AG04450 (cell line): ENCODE measurements at places on chromosomes 16 and 17.
A peak's percentile ranks its signal among the peaks of the same experiment; 100 is the strongest.

- no peak for DNase-seq
Observed at GRCh38 chr17:57174591-57174990, 81.7 kb upstream of the MSI2 start.

DNA sequence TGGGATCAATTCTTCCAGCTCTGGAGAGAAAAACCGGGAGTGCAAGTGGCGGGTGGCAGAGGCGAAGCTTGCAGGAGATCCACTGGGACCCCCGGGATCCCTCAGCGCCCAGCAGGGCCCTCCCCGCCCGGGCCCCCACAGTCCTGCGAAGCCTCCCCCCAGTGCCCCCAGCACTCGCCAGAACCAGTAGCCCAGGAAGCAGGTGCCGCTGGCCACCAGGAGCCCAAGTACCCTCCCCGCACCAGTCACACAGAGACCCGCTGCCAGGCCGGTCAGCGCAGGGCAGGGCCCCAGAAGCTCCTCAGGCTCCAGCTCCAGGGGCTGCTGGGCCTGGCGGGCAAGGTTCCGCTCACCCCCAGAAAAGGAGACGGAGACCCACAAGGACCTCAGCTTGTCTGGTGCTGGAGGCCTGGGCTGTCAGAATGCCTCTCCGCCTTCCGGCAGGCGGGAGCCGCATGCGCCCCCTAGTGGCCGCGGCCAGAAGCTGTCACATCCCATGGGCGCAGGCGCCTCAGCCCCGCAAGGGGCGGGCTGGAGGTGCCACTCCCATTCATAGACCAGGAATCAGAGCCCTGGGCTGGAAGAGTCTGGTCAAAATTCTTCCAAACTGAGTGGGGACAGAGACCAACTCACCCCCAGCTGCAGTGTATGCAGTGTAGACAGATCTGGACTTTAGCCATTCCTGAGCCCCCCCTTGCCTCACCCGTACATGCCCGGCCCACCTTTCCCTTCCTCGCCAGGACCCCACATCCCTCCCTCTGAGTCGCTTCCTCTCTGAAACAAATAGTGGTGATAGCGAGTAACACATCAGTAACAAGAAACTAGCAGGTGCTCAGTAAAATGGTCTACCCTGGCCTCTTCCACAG, 1002.3 kb downstream of the KCNJ18 start:
- no peak for DNase-seq

DNA sequence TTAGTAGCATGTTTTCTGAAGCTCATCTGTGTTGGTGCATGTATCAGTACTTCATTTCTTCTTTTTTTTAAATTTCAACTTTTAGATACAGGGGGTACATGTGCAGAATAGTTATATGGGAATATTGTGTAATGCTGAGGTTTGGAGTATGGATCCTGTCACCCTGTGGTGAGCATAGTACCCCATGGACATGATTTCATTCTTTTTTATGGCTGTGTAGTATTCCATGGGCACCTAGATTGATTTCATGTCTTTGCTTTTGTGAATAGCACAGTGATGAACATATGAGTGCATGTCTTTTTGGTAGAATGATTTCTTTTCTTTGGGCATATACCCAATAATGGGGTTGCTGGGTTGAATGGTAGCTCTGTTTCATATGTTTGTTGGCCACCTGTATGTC, 55.0 kb upstream of the NOL11 start:
- no peak for DNase-seq

GRCh38 chr16:54193665-54194333, 92.8 kb downstream of the IRX3 start:
- no peak for DNase-seq

GRCh38 chr16:17921357-17921978, 415.1 kb downstream of the NPIPA8 start:
- no peak for DNase-seq

GRCh38 chr17:80559825-80560251, 15.2 kb downstream of the RPTOR start:
- peak; percentile 71 for DNase-seq

DNA sequence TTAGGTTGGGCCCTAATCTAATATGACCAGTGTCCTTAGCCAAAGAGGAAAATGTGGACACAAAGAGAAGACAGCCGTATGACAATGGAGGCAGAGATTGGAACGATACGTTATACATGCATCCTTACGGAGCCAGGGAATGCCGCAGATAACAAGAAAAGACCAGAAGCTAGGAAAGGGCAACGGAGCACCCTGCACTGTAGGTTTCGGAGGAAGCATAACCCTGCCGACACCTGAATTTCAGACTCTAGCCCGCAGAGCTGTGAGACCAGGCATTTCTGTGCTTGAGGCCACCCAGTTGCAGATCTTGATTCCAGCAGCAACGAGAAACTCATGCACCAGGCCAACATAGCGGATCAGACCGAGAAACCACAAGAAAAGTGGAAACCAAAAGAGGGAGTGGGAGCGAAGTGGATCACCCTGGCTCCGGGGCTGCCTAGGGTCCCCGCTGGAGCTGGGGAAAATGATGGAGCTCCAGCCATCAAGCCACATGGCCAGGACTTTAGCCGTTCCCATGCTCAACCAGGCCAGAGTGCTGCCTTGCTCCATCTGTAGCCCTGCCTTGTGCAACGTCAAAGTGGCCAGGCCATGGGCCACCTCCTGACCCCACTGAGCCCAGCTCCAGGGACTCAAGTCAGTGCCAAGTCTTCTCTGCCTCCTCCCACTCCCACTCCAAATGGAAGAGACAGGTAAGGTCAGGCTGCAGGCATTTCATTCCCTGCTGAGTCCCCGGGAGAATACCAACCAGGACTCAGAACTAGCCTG, 51.7 kb upstream of the RPL38 start:
- no peak for DNase-seq

DNA sequence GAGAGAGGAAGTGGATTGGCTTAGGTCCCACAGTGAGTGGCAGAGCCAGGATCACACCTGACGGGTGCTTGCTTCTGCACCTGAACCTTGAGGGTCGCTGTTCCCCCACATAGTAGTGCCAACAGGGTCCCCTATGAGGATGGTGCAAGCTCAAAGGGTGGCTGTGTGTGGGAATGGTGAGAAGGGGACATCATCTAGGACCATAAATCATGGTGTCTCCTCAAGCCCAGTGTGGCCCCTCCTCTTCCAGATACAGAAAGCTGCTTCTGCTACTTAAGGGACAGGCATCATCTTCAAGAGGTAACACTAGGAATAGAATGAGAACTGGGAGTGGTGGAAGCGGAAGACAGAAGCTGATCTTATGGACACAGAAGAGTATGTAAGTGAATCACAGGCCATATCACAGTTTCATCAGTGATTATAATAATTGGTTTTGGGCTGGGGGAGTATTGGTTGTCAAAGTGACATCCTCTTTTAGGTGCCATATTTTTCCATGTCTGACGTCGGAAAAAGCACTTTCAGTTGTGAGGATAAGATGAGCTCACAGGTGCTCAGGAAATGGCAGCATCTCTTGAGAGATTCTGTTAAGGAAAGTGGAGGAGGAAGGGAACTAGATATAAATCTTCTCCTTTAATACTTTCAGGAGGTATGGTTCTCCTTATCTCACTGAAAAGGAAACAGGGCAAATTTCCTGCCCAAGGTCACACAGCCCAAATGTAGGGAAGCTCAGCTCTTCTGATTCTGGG, 83.2 kb upstream of the HNF1B start:
- no peak for DNase-seq

GRCh38 chr16:88060524-88061219, 109.4 kb downstream of the BANP start:
- no peak for DNase-seq

DNA sequence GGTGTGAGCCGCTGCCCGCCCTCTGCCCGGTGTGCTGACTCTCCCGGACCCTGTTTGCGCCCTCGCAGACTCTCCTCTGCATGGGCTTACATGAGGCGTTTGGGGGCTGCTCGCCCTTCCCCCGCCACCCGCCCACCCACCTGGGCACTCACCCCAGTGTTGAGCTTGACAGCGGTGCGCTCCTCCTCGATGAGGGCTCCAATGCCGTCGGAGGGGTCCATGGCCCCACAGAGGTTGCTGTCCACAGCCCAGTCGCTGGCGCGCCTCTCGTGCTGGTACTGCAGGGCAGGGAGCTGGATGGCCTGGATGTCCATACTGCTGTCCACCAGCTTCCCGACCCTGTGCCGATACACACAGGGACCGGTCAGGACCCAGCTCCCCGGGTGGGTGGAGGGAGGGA, 21.4 kb upstream of the RNPS1 start:
- no peak for DNase-seq

GRCh38 chr17:75820094-75821080, 23.8 kb downstream of the UNC13D start:
- no peak for DNase-seq

- no peak for DNase-seq
Observed at GRCh38 chr17:47649972-47650524, 329 bp downstream of the KPNB1 start.

DNA sequence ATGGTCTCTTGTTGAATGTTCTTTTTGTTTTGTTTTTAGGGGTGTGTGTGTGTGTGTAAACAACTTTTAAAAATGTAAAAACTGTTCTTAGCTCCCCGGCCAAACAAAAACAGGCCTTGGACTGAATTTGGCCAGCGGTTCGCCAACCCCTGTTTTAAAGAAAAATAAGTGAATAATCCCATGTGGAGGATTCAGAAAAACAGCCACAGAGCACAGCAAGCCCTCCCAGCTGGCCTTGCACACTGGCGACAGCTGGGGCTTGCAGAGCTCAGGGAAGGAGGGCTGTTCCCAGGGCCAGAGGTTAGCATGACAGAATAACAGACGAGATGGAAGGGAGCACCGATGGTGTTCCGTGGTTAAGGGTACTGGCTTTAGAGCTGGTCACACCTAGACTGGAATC, 39.0 kb downstream of the EMP2 start:
- no peak for DNase-seq

DNA sequence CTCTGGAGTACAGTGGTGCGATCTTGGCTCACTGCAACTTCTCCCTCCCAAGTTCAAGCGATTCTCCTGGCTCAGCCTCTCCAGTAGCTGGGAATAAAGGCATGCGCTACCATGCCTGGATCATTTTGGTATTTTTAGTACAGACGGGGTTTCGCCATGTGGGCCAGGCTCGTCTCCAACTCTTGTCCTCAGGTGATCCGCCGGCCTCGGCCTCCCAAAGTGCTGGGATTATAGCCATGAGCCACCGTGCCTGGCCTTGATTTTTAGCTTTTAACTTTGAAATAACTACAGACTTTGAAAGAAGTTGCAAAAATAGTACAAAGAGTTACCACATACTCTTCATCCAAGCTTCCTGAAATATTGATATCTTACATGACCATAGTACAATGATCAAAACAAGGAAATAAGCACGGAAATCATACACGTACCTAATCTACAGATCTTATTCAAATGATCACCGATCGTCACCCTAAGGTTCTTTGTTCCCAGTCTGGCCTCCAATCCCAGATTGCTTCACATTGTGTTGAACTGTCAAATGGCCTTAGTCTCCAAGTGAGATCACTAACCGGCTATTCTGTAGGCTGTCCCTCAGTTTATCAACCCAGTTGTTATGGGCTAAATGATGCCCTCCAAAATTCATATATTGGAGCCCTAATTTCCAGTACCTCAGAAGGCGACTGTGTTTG, 18.4 kb downstream of the NPIPA1 start:
- no peak for DNase-seq

GRCh38 chr17:50115756-50116155, 14.2 kb downstream of the SAMD14 start:
- DNase-seq = no peak

DNA sequence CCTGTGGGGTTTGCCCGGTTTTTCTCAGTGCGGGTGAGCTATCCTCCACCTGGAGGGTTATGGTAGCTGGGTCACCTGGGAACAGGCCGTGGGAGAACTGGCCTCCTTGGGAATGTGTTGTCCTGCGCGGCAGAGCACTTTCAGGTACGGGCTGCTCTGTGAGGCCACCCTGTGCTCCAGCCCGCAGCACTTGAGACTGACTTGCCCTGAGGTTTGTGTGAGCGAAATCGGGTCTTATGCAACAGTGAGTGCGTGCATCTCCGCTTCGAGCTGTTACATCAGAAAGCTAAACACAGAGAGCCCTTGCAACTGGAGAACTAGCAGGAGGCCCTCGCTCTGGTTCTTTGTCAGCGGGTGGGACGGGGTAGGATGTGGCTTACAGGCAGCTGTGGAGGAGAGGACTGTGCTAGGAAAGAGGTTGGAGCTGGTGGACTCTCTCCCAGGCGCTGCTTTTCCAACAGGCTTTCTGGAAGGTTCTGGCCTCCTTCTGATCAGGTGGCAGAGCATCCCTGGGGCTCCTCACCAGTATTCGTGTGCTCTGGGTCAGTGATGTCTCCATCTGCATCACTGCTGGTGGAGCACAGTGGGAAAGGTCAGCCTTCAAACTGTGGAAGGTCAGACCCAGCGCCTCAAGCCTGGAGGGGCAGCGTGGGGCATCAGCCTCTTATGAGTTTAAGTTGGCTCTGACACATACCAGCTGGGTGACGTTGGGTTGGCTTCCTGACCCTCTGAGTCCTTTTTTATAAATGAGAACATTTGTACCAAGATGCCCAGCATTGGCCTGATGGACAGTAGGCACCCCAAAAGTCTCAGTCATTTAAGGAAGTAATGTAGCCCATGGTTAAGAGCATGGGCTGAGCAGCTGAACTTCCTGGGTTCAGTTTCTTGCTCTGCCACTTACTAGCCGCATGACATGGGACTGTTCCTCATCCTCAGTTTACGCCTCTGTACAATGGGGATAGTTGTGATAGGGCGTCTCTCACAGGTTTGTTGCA, 76.3 kb downstream of the KSR1 start:
- peak; percentile 95 for DNase-seq

GRCh38 chr16:18948372-18949020, 22.3 kb upstream of the SMG1 start:
- DNase-seq = no peak

- DNase-seq = no peak
Observed at GRCh38 chr16:67186550-67186950, 2.8 kb upstream of the MATCAP1 start.

DNA sequence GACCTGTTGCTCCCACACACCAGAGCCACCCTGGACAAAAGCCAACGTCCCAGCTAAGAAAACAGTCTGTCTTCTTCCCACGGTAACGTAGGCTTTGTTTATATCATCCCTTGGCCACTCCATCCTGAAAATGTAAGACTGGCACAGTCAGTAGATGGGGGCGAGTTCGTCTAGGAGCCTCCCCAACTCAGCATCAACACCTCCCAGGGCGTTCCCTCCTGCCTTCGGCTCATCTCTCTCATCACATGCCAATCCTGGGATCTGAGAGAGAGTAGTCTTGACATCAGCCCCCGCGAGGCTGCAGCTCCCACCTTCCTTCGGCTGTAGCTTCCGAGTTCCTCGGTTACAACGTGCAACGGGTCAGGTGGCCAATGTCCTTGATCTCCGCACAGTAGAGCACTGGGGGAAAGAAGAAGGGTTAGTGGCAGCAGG, 894 bp downstream of the RNF227 start:
- DNase-seq = no peak

- DNase-seq = no peak
Observed at GRCh38 chr17:43871946-43872690, 25.1 kb downstream of the CD300LG start.

- DNase-seq = no peak
Observed at GRCh38 chr17:77456271-77456950, 315.6 kb downstream of the SEC14L1 start.

DNA sequence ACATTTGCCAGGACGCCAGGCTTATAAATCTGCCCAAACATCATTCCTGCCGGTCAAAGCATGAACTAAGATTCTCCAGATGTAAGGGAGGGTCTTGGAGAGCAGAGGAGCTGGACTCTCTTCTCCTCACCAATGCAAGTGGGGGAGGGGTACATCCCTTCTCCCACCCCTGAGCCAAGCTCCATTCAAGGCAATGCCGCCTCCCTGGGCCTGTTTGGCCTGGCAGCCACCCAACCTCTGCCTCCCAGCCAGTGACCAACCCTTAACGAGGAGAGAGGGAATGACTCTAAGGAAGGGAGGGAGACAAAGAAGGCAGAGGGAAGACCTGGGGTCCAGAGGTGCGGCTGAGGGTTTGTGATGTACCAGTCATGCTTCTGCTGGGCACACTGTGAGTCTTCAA, 13.8 kb downstream of the C17orf50 start:
- no peak for DNase-seq
